ENCODE measurements at places on chromosomes 16 and 17.

DNA sequence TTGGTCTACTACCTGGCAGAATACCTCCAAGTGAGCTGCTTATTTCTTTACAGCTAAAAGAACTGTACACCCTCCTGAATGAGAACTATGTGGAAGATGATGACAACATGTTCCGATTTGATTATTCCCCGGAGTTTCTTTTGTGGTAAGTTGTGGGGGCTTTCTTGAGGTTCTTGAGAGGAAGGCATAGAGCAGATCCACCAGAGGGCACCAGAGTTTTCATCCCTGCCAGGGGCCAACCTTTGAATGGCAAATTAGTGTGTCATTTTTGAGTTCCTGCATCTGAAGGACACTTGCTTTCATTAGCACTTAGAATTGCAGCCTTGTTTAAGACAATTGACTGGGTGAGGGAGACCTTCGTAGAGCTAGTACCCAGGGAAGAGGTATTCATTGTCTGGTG lies 35.0 kb downstream of the NMT1 start:
- peak; percentile 22 for DNase-seq

- DNase-seq: no peak
Measured at GRCh38 chr16:87628940-87629339, 26.6 kb downstream of the JPH3 start.

DNA sequence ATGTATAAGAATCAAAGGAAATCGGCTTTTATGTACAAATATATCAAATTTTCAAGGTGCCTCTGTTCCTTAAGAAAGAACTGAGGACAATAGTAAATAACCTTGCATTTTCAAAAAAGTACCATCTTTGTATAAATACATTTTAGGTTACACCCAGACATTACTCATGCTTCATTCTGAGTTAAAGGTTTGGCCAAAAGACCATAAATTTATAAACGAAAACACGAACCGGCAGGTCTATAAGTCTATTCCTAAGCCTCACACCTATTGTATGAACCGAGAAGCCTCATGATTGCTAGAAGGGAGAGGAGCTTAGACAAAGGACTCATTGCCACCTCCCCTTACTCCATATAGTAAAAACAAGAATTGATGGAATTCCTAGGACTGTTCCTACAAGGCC lies 94.6 kb upstream of the PSMD7 start:
- no peak for DNase-seq

- no peak for DNase-seq
Measured at GRCh38 chr17:79410681-79411080, 200.2 kb downstream of the RBFOX3 start.

GRCh38 chr17:6639586-6640535 lies 650 bp downstream of the KIAA0753 start:
- peak; percentile 31 for DNase-seq

- DNase-seq: no peak
Measured at GRCh38 chr17:530851-531250, 178.2 kb upstream of the RPH3AL start.

GRCh38 chr17:40022497-40022896 lies 7.3 kb downstream of the CSF3 start:
- DNase-seq: no peak

Data from NCI-H526 (cell line).